Fibroblast of skin of right biceps (primary cell): ENCODE measurements at places on chromosomes 5 and 9.

GRCh38 chr5:134226441-134227192, 744 bp upstream of the PPP2CA start:
- DNase-seq: no peak

GRCh38 chr5:100913298-100913697, 10.2 kb upstream of the ST8SIA4 start:
- DNase-seq: no peak

DNA sequence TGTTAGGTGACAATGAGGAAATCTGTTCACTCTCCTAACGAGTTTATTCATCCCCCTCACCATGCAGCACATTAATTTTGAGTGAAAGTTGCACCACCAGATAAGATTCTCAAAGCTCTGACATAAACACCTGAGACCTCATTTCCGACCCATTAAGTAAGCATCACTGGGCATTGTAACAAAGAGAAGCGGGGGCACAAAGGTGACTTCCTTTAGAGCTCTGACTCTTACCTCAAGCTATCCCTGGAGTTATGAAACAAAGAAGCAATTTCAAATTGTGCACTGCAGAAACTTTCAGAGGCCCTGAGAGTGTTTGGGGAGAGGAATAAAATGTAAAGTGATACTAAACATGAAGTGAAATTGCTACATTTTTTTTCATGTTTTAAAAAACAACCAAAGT, 29.5 kb downstream of the C5orf15 start:
- DNase-seq: no peak

- DNase-seq: no peak
These were observed 17.6 kb upstream of the SNX2 start for GRCh38 chr5:122757285-122757684.

DNA sequence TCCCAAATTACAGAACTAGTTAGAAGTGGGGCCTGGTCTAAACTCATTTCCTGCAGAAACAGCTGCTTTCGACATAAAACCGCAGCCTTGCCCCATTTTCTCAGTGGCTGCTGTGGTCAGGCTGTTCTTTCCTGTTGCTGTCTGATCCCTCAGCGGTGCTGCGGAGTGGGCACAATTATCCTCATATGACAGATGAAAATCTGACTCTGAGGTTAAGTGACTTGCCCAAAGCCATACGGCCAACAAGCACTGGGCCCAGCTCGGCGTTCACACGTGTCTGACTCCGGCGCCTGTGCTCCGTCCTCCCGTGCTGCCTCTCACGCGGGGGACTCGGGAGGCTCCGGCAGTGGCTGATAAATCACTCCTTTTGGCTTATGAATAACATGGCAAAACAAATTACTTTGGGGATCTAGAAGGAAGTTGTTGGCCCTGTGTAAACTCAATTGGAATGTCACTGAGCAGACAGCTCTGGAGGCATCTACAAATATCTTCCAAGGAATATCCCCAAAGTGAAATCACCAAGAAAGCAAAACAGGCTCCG, 142.6 kb upstream of the LMX1B start:
- peak; percentile 80 for DNase-seq

DNA sequence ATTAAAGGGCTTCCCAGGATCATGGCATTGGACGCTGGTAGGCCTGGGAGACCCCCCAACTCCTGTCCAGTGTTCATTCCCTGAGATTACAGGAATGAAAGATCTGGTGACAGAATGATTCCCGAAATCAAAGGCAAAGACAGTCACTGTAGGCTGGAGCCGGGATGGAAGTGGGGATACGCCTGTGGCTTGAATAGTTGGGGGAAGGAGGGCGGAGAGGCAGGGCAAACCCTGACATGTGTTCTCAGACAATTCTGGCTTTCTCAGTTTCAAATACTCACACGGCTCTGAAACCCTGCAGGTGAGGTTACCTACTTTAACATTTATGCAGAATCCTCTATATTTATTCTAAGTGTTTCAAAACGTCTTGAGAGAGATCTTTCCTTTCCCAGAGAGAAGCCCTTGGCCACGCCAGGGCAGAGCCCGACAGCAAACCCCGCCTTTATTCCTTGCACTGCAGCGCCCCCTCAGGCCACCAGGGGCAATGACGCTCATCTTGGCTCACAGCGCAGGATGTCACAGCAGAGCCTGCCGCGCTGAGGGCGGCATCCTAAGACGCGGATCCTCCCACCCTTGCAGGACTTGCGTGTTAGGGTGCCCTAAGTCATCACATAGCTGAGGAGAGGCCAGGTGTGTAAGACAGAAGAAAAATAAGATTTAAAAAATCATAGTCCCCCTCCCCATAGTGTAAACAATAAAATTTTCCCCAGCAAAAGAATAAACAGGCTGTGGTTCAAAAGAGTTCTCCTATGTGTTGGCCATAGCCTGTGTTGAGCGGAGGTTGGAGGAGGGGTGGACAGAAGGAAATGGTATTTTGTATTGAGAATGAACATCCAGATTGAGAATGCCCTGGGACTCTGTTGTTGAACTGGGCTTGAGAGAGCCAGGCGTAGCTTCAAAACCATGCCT, 284.5 kb downstream of the NTRK2 start:
- peak; percentile 58 for DNase-seq

DNA sequence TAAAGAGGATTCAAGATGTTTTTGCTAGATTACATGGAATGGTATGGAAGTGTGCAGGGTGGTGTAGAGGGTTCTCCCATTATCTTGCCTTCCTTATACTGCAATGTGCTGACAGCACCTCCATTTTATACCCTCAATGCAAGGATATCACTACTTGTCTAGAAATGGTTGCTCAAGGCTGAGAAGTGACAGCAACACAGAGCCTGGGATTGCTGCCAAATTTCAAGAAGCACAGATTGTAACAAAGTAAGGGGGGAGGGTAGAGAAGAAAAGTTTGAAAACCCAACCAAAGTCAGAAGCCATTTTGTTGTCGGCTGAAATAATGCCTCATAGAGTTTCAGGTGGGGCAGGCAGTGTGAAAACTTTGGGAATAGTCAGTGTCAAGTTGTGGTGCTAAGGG, 29.8 kb downstream of the PCDHAC2 start:
- peak; percentile 16 for DNase-seq

GRCh38 chr9:71446106-71446472, 322.2 kb downstream of the CEMIP2 start:
- no peak for DNase-seq

DNA sequence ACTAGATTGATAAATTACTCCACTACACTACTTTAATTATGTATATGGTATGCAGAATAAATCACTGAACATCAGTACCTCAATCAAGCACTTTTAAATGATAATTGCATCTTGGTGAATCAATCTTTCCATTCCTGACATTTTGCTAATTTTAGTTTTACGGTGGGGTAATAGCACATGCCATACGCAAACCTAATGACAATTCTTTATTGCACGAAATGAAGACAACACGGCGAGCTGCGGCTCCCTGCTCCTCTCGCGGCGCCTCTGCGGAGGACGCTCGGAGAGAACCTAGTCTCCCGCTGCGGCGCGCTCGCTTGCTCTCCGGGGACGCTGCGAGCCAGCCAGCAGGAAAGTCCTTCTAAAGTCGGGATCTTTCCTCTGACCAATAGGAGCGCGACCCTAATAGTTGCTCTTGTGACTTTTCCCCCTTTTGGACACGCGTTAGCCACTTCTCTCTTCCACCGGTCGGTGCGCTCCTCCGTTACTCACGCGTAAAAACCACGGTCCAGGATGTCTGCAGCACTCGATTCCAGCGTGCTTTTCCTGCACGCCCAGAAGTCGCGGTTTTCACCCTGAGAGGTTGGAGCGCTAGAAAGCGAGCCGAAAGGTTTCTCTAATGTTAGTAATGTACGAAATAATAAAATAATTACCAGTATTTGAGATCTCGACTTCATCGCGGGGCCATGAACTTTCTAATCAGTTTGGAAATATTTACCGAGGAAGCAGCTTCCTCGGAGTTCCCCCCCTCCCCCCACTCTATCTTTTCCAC, 1.0 kb upstream of the MEF2C start:
- DNase-seq: peak; percentile 72

GRCh38 chr5:144126707-144127106, 43.8 kb downstream of the YIPF5 start:
- no peak for DNase-seq

- peak; percentile 50 for DNase-seq
These were observed 560.2 kb upstream of the CDH9 start for GRCh38 chr5:27598576-27598975.

DNA sequence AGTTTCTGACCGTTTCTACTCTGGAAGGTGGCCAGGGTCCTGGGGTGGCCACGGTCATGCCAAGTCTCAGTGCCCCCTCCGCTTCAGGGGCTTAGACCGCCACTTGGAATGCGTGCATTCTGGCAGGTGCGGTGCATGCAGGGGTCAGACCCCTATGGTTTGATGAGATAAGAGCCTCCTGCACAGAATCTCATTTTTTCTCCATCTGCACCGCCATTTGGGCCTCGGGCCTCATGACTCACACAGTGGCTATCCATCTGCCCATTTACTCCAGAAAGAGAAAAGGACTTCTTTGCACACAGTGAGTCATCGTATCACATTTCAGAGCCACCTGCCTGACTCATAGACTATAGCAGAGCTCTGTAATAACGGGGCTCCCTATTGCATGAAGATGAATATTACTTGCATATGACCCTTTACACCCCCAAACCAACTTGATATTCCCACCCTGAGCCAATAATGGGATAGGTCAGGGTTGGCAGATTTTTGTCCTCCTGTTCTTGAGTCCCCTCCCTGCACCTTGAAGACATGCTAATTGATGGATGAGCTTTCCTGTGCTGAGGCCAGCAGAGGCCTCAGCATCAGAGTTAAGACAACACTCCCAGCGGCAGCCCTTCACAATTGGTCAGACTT, 157.4 kb downstream of the NR3C1 start:
- DNase-seq: peak; percentile 95

- no peak for DNase-seq
These were observed 60.6 kb downstream of the RGS7BP start for GRCh38 chr5:64566310-64566916.

GRCh38 chr5:40217553-40217952, 462.2 kb upstream of the PTGER4 start:
- no peak for DNase-seq

- DNase-seq: peak; percentile 97
These were observed 30.1 kb downstream of the PTPA start for GRCh38 chr9:129141066-129142041.

DNA sequence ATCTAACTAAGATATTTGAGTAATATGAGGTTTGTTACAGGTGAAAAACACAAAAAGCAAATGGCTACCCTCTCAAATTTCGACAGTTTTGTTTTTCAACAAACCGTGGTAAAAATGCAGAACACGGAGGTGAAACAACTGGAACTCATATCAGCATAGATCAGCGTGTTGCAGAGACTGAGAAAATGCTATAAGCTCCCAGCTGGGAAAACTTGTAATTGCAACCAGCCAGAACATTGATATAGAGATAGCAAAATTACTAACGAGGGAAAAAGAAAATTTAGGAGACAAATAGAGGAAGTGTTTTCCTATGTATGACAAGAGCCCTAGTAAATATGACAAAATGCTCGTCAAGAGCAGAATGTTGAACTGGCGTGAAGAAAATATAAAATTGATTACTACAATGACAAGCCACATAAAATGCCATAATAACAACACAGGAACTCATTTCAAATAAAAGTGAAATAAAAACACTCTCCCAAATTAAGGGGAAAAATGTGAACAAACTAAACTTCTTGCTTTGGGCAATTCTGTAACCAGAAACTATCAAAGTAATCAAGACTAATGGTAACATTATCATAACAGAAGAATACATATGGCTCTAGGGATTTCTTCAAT, 1989.8 kb downstream of the EFNA5 start:
- no peak for DNase-seq

DNA sequence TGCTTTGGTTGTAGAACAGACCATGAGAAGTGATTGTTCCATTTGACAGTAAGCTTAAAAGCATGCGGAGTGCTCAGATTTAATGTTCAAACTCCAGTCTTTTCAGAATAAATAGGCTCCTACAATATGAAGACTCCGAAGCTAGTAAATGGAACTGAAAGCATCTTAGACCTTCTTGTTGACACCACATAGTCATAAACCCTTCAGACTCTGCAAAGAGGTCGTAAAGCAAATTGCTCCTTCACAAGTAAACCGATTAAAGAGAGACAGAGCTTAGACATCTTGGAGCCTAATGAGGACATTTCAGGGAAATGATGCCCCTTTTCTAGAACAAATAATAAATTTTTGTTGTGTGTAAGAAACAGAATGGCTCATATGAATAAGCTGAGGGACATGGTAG, 511.0 kb upstream of the RIOK2 start:
- no peak for DNase-seq

DNA sequence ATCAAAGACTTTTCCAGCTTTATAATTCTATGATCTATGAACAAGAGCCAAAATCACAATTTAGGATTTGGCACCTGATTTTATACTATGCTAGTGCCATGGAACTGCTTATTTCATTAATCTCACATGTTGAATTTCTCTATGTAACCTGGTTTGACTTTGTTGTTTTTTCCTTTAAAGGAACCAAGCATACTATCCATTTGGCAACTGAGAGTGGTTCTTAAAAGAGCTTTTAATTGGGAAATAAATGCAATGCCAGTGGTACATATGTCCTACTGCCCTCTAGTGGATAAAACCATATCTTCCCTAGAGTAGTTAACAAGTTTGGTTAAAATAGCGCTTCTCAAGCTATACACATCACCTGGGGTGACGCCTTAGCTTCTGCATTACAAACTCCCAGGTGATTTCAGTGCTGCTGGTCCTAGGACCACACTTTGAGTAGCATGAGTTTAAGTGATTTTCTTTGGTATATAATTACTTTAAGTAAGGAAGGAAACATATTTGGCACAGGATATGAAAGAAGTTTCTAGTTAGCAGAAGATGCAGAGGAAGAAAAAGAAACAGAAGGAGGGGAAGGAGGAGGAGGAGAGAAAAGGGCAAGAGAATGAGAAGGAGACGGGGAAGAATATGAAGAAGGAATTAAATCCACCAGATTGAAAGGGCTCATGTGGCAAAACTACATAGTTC, 56.8 kb downstream of the FGF10 start:
- peak; percentile 20 for DNase-seq

DNA sequence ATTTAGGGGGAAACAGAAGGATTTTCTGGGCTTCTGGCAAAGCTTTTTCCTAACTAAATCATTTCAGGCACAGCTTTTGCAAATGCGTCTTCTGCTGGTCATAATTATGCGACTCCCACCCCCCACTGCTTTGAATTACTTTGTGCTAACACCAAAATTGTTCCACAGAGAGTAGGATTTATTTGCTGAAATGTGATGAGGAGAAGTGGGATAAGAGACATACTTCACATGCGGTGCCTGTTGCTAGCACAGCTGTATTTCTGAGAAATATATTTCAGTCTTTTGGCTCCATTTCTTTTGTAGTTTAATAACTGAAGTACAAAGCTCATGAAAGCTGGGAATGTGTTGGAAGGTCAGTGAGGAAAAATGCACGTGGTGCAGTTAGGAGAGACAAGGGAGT, 83.2 kb upstream of the TAS2R1 start:
- peak; percentile 28 for DNase-seq

GRCh38 chr5:172446336-172447051, 7.8 kb downstream of the SH3PXD2B start:
- peak; percentile 40 for DNase-seq

DNA sequence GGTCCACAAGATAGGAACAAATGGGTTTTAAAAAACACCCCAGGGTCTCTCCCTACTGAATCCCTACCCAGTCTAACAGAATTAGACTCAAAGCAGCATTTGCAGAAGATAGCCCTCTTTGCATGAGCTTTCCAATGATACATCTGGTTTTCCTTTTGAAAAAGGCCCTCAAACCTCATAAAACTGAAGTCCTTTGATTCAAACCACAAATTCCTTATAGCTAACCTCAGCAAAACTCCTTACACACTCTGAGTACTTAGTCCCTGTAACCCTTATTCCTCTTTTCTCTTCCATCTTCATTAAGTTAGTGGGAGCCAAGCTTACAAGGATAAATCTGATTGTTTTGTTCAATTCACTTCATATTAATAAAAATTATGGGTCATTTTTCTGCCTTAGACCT, 90.5 kb upstream of the TNC start:
- DNase-seq: peak; percentile 90

GRCh38 chr9:128006332-128006996, 25.7 kb upstream of the EEIG1 start:
- DNase-seq: peak; percentile 24
